ENCODE measurements at places on chromosomes 5 and 9.

DNA sequence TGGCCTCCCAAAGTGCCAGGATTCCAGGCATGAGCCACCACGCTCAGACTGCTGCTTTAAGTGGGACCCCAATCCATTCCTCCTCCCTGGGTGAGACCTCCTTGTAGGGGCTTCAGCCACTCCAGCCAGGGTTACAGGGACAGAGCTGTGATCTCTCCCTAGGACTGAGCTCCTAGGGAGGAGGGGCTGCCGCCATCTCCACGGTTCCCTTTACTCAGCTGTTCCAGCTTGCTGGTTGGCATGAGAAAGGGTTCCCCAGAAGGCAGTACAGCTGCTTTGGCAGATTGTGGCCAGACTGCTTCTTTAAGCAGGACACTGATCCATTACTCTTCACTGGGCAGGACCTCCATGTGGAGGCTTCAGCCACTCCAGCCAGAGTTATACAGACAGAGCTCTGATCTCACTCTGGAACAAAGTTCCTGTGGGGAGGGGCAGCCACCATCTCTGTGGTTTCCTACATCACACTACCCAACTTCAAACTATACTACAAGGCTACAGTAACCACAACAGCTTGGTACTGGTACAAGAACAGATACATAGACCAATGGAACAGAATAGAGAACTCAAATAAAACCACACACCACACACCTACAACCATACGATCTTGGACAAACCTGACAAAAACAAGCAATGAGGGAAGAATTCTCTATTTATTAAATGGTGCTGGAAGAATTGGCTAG lies 7.2 kb downstream of the INSL6 start:
- DNase-seq, result no peak

DNA sequence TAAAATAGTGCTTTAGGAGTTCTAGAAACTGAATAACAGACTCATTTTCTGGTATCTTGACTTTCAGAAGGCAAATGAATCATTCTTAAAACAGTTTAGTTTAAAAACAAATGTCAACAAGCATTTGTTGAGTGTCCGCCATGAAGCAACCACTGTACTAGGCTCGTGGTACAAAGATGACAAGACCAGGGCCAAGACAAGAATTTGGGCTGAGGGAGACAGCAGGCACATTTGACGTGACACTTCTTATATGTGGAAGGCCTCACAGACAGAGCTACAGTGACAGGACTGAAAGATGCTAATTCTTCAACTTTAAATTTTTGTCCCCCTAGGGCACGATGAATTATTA lies 14.4 kb upstream of the ZNF131 start:
- DNase-seq, result peak; percentile 2

GRCh38 chr9:105341434-105342146 lies 97.1 kb downstream of the SLC44A1 start:
- DNase-seq, result peak; percentile 34

GRCh38 chr9:123438821-123439220 lies 82.8 kb downstream of the CRB2 start:
- DNase-seq, result no peak

DNA sequence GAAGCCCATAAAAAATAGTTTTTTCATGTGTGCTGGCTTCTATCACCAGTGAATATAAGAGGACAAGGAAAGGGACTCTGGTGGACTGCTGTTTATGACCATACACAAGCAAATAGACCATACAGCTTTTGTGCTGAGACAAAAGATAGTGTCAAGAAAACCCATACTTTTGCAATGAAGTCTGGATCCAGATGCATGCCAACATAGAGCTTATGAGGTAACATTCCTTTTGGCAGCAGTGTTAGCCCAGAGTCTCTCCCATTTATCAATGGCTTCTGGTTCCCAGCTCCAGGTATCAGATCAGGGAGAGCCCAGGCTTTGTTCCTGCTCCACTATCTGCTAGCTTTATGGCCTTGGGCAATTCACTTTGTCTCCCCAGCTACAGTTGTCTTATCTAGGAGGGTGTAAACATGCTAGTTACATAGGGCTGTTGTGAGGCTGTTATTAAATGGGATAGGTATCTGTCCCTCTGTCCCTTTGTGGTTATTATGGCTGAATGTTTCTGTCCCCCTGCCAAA lies 55.6 kb downstream of the CCDC192 start:
- DNase-seq, result peak; percentile 3

GRCh38 chr5:134517553-134517952 lies 7.9 kb upstream of the JADE2 start:
- DNase-seq, result no peak

- DNase-seq, result no peak
These were observed 31.7 kb upstream of the NR3C1 start for GRCh38 chr5:143435210-143435657.

GRCh38 chr9:110606179-110606790 lies 26.7 kb upstream of the SVEP1 start:
- no peak for DNase-seq

GRCh38 chr5:105544300-105544699 lies 1981.7 kb upstream of the NUDT12 start:
- no peak for DNase-seq

- DNase-seq, result no peak
These were observed 262.5 kb downstream of the NPR3 start for GRCh38 chr5:32973646-32974045.

DNA sequence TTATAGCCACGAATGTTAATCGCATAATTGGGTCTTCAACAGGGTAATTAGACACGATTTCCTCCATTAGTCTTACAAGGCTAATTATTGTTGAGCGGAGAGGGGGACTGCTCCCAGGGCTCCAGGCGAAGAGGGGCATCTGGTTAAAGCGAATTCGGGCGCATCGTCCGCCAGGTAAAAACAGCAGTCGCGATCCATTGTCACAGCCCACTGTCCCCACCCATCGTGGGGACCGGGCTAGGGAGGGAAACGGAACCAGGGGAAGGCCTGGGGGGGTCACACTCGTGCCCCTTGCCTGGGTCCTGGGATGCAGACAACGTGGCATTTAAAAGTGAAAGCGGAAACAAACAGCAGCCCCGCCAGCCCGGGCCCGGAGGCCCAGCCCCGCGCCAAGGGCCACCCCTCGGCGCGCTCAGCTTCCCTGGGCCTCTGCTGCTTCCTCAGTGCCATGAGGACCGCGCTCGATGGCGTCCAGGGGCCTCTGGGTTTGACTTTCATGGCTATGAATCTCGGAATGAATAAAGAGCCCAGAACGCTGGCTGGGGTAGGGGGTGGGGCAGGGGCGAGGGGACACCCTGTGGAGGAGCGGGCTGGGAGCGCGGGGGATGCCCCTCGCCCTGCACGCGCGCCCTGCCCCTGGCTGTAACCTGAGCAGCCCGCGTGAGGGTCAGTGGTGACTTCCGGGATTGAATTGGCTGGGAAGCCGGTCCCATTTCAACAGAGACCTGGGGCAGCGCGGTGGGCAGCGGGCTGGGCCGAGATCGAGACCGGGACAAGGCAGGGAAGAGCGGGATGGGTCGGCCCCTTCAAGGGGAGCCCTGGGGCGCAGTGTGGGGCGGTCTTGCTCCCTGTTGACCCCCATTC lies 99.9 kb downstream of the GTF3C4 start:
- peak; percentile 74 for DNase-seq

DNA sequence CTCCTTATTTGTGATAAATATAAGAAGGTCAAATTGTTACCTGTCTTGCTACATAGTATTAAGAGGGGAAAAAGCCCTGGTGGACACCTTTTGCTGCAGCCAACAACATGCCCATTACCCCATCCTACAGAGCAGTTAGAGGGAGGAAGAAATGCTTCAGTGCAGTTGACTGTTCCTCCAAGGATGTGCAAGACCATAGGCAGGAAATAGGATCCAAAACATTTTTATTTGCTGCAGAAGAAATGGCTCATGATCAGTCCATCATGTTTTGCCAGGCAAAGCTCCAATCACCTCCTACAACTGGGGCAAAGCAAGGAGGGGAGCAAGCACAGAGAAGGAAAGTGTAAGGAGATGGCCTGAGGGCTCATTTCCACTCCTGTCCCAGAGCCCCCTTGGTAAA lies 399.1 kb upstream of the PIK3R1 start:
- peak; percentile 31 for DNase-seq
